ENCODE measurements at places on chromosomes 7 and 10.
A peak's percentile ranks its signal among the peaks of the same experiment; 100 is the strongest.

DNA sequence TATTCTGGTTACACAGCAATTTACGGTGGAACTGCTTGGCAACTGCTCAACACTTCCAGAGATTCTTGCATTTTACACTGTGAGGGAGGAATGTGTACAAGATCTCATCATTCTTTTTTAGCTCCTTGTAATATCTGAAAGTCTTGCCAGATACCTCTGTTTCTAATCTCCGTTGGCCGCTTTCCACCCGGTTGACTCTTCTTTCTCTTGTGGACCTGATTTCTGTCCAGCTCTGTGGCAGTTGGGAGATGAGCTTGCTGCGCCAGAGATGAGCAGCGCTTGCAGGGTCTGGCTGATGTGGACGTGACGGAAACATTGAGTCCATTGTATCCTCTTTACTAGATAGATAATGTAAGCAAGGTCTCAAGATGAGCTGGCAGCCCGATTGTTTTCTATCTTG, 27.6 kb downstream of the SPAG6 start:
- DNase-seq: peak; percentile 83

DNA sequence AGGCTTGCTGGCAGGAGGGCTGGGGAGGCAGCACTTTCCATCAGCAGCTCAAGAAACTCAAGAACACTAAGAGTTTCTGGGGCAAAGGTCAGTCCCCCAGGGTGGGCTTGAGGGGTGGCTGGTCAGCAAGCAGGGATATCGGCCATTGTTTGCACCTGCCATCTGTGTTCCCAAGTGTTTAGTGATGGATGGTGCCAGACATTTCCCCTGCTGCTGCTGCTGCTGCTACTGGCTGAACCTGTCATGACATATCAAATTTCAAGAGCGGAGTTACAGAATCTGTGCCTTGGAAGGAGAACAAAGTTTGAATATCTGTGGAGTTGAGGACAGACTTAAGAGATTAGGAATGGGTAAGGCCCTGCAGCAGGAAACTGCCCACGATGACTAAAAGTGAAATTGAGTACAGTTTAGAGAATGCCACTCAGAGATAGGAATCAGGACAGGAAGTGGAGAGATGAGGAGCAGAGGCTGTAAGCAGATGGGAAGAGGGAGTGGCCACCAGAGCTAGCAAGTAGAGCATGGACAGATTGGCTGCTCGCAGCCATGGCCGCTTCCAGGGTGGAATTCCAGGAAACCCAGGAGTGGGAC, 39.2 kb upstream of the PPP1R3C start:
- DNase-seq: peak; percentile 70

DNA sequence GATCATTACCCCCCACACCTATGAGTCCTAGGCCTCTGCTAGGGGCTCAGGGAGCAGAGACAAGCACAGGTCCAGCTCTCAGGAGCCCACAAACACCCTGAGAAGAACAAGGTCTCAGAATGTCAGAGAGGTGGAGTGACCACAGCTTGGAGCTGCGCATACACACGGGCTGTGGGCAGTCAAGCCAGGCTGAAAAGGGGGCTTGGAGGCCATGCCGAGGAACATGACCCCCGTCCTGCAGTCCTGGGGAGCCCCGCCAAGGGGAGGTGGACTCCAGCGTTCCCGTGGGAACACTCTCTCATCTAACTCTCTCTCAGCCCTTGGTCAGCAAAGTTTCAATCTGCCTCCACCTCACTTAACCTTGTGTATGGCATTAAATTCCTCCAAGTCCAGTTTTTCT, 7.8 kb upstream of the MMP21 start:
- no peak for DNase-seq

DNA sequence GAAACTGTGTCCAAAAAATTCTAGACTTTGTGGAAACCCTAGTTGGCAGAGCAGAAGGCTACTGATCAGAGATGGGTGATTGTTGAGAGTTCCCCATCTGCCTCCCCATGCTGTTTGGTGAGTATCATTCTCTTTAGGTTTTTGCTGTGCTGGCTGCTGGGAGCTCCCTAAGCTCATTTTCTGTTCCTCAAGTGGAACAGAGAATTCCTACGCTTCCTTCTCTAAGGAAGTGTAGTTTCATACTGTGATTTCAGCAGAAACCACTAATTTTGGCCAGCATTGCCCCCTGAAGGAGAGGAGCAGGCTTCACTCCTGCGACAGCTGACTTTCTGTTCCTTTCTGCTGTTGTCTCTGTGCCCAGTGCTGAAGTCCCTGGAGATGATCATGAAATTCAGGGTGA, 355.3 kb upstream of the NPVF start:
- DNase-seq: no peak

DNA sequence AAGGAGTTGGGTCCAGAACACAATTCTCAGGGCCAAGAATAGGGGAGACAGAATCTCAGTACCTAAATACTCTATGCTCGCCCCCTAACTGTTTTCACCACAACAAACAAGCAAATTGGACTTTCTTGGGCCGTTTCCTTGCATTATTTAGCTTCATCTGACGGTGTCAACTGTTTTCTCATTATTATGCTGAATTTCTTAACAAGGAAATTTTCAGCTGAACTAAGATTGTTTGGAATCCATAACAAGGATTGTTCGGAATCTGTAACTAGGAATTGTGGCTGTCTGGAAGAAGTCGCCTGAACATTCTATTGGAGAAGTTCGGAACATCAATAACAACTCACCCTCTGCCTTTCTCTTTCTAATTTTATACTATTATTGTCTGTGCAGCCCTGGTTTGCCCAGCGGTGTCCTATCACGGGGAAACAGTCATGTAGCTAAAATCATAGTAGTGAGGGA, 15.5 kb upstream of the DLX6 start:
- DNase-seq: no peak

DNA sequence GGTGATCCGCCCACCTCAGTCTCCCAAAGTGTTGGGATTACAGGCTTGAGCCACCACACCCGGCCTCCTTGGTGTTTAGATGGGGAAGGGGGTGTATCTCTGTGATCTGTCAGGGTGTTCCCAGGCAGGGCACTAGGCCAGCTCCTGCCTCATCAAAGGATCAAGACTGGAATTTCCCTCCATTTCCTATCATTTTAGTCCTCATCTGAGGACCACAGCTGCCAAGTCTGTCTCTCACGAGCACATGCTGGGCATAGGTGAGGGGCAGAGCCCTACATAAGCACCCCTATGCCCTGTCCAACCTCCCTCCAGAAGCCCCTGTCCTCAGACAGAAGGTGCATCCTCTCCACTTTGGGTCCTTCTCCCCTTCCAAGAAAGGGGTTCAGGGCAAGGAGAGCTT, 19.5 kb downstream of the TRIM56 start:
- no peak for DNase-seq

- DNase-seq: no peak
These were observed 79.7 kb upstream of the LYZL2 start for GRCh38 chr10:30709229-30709628.

DNA sequence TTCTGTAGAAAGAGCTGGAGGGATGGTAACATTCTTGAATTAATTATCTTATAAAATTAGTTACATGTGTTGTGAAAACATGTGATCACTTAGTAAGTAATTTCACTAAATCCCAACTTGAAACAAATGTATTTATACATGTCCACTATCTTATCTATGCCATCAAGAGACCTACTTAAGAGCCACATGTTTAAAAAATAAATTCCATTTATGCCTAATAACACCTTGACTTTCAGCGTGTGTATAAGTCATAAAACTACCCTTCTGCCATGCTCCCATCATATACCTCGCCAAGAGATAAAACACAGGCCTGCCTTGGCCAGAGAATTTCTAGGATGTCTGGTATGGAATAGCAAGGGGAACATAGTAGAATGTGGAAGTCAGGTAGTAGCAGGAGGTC, 37.3 kb downstream of the LIPJ start:
- no peak for DNase-seq

GRCh38 chr7:158320328-158320727, 267.3 kb downstream of the PTPRN2 start:
- no peak for DNase-seq

DNA sequence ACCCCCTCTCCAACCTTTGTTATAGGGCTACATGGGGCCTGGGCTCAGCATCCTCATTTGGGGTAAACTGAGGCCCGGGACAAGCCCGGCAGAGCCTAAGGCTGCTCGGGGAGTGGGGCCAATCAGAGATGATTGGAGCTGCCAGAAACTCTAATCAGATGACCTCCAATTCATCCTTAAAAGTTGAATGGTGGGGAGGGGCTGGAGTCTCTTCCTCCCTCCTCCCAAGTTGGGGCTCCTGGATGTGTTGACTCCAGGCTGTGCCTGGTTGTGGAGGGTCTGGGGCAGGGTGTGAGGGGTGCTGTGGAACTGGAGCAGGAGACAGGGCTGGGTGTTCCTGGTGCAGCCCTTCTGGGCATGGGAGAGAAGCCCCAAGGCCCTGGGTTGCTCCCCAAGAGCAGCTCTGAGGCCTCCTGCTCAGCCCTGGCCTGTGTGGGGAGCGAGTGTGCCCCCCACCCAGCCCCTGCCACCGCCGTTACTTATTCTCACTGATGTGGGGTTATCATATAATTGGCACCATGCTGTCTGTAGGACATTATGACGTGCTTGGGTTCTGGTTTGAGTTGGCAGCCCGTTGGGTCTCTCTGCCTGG, 2.2 kb downstream of the BHLHA15 start:
- no peak for DNase-seq

GRCh38 chr7:104805449-104806317, 208.3 kb upstream of the KMT2E start:
- no peak for DNase-seq

All from fibroblast of upper back skin (primary cell).